Regular cardiac myocyte (primary cell): ENCODE measurements at places on chromosomes 7 and 10. TPM values are rescaled to one million over a fixed set of nuclear protein-coding genes. Genes with fewer than 3 reads are reported as not detected.

The HOXA11 gene
- total RNA-seq: under 0.01 TPM in 1 of 2 replicates, not detected in the other

The NXPH1 gene
- total RNA-seq: not detected in 2 replicates

The PDLIM1 gene
- 18.0 and 26.3 TPM in 2 replicates for total RNA-seq

The BICC1 gene
- 92.6 and 161 TPM in 2 replicates for total RNA-seq

The TMEM270 gene
- total RNA-seq: not detected in 2 replicates

The PRKCQ gene
- under 0.01 TPM in 1 of 2 replicates, not detected in the other for total RNA-seq

The AKR1C8 gene
- total RNA-seq: not detected in 2 replicates

The SNX13 gene
- total RNA-seq: 31.2 and 58.6 TPM in 2 replicates

The CYP3A7 gene
- total RNA-seq: not detected in 2 replicates

The SPDYE3 gene
- not detected in 2 replicates for total RNA-seq

The ENTPD1 gene
- 0.58 and 4.2 TPM in 2 replicates for total RNA-seq

The ST8SIA6 gene
- total RNA-seq: under 0.01 TPM in 1 of 2 replicates, not detected in the other

The TMEM140 gene
- total RNA-seq: 5.0 and 18.6 TPM in 2 replicates
